Omental fat pad (tissue), 4 donors: ENCODE measurements at places on chromosomes 7 and 10. TPM values are rescaled to one million over a fixed set of nuclear protein-coding genes. Genes with fewer than 3 reads are reported as not detected.
A peak's percentile ranks its signal among the peaks of the same experiment; 100 is the strongest.

DNA sequence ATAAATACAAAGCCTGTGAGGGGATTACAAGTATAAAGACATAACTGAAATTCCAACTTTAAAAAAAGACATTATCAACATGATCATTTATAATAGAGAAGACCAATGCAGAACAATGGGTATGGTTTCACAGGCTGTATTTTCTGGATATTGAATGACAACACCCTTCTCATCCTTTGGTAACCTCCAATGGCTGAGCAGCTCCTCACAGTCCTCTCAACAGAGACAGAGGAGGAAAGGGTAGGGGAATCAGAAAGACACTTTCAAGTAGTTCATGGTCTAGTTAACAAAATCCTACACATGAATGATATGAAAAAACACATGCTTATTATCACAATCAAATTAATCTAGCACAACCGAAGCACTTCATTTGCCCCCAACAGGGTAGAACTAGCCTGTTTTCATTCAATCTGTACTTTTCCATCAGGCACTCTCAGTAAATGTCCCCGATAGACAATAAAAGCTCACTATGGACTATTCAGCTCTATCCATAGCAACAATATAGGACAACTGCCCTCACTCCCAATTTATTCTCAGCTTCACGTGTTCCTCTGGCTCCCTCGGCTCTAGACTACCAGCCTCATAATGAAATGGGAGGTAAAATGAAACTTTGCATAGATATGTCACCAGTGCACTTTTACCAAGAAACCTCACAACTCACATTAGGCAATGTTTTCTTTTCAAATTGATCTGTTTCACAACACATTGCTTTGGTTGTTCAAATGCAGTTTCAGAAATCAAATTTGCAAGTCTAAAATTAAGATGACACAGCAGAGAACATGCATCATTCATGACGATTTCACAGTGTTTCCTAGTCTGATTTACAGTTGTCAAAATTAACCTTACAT, 211.4 kb downstream of the THSD7A start:
- DNase-seq = no peak

DNA sequence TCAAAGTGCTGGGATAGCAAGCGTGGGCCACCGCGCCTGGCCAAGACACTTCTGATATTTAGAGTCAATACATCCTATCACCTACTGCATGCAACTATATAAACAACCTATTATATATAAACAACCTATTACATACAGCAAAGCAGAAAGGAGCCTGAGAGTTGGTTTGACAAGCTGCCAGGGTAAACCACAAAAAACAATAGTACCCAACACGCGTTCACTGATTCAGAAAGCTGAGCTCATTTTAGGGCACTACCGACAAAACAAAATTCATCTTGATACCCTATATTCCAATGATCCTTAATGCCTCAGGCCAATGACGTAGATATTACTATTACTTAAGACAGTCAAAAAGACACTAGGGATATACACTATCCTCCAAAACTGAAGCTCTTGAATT, 16.2 kb downstream of the MALSU1 start:
- DNase-seq = no peak

GRCh38 chr7:100949227-100949932, at the start of gene MUC3A:
TSS of gene MUC3A (plus strand) at chr7:100949534. CDS start at chr7:100949625, 91 bp downstream.
- DNase-seq = no peak

DNA sequence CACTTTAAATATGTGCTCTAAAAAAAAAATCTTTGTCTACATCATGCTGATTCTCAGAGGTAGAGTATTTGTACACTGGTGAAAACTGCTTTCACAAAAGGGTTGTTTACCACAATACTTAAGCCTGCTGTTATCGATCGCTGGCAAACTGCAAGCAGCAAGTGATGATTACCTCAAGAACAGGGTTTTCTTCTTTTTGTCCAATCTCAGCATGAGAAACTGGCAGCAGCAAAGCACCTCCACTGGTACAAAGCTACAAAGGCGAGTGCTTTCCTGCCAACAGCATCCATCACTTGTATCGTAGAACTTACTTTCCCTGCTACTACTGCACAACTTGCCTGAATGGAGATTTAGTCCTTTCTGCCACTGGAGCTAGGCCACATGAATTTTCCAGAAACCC, 276.5 kb downstream of the DGKB start:
- DNase-seq = no peak

- DNase-seq = peak; percentile 48
These were observed 93.8 kb upstream of the SMNDC1 start for GRCh38 chr10:110398419-110399105.

Gene ANKRD1
- not detected for total RNA-seq

Gene OPN1SW
- total RNA-seq = not detected

Gene MEOX2
- 96.9 TPM for total RNA-seq
